ELR (cell line): ENCODE measurements at places on chromosomes 1 and 21.
A peak's percentile ranks its signal among the peaks of the same experiment; 100 is the strongest.

GRCh38 chr1:34763142-34763781, 3.7 kb downstream of the GJB4 start:
- DNase-seq = peak; percentile 84

- no peak for DNase-seq
Measured at GRCh38 chr1:100438789-100439188, 86.5 kb downstream of the CDC14A start.

GRCh38 chr21:46161633-46162592, 6.5 kb upstream of the FTCD start:
- no peak for DNase-seq

DNA sequence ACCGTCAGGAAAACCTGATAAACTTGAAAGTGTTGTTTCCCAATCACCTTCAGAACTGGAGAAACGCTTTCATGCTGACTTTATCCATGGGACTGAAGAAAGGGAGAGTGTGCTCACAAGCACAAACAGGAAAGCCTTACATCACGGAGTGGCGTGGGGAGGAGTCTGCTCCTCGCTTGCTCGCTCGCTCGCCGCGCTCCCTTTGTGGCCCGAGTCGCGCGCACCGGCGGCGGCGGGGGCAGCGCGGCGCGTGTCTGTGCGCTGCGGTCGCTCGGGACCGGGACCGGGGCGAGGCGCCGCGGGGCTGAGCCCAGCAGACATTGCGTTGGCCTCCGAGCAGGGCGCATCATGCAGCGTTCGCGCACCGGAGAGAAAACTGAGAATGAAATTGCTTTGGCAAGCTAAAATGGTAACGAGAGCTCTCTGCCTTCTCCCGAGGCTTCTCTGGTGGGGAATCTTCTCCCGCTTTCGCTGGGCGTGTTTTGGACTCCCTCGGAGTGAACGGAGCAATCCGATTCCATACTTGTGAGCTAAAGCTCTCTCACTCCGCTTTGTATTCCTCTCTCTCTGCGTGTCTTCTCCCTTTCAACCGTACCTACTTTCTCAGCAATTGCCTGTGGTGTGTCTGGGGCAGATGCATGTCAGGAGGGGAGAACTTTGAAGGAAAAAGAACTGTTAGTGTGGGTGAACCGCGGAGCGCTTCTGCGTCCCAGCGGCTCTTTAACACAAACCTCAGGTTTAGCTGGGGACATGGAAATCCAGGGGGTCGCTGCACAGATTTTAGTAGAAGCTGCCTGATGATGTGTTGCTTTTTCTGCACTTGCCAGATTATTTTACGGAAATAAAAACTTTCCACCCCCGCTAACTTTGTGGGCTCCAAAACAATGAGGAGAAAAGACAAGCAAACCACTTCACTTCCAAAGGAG, at the start of gene RGL1:
TSS of gene RGL1 (plus strand) at position 205 of the 926 bp plus-strand sequence. CDS start at position 383, 178 bp downstream.
- peak; percentile 77 for DNase-seq

GRCh38 chr1:23108918-23109533, 59.6 kb downstream of the LUZP1 start:
- DNase-seq = no peak

- peak; percentile 91 for DNase-seq
Measured at GRCh38 chr1:27418326-27419185, 26.1 kb downstream of the GPR3 start.

DNA sequence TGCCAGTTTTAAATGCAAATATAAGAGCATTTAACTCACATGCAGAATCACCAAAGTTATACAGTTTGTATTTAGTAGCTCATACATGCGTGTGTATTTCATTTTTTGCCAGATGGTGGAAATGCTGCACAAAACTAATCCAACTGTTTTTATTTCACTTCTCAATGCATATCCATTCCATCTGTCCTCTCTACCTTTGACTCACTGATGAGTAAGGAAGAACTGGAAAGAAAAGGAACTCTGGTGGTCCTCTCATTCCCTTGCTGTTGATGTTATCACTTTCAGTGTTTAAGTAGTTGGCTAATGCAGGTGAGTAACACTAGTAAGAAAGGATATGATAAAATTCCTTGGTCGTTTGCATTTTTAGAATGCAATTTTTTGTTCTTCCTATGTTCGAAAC, 5.7 kb upstream of the SLC1A7 start:
- DNase-seq = peak; percentile 95

DNA sequence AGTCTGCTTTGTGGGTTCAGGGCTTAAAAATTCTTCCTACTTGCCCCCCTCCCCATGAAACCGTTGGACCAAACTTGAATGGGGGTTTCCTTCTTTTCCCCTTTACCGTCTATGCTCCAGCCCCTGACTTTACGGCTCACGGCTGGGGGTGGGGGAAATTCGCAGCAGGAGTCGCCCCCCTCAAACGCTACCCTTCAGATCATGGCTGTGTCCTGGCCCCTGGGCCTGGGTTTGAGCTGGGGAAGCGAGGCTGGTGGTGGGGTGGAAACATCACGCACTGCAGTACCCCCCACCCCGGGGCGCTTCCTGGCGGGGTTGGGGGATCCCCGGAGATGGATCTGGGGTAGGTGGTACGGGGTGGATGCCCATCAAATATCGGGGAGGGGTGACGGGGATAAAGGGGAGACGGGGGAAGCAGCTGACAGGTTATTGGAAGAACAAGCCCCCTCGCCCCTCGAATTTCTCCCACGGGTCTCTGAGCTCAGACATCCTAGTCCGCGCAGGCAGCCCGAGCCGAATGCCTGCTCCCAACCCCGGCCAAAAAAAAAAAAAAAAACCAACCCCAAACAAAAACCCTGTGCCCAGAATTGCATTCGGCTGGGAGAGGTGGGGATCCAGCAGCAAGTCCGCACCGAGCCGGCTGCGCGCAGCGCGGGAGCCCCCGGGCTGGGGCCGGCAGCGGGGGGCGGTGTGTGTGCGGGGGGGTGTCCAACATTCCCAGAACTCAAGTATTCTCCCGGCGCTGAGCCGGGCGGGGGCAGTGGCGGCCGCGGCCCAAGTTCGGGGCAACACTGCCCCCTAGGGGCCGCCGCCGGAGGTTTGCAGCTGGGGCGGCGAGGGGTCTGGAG, 59.0 kb upstream of the ACOT11 start:
- DNase-seq = peak; percentile 69

DNA sequence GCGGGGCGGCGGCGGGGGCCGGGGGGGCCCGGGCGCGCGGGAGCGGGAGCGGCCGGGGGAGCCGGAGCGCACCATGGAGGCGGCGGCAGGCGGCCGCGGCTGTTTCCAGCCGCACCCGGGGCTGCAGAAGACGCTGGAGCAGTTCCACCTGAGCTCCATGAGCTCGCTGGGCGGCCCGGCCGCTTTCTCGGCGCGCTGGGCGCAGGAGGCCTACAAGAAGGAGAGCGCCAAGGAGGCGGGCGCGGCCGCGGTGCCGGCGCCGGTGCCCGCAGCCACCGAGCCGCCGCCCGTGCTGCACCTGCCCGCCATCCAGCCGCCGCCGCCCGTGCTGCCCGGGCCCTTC, 546 bp downstream of the SKI start:
- peak; percentile 40 for DNase-seq

GRCh38 chr1:218585511-218586184, 240.5 kb downstream of the TGFB2 start:
- peak; percentile 95 for DNase-seq

- DNase-seq = peak; percentile 94
Measured at GRCh38 chr1:159015440-159015909, 5.8 kb downstream of the IFI16 start.

GRCh38 chr21:33696465-33696864, 54.2 kb downstream of the ITSN1 start:
- DNase-seq = no peak

DNA sequence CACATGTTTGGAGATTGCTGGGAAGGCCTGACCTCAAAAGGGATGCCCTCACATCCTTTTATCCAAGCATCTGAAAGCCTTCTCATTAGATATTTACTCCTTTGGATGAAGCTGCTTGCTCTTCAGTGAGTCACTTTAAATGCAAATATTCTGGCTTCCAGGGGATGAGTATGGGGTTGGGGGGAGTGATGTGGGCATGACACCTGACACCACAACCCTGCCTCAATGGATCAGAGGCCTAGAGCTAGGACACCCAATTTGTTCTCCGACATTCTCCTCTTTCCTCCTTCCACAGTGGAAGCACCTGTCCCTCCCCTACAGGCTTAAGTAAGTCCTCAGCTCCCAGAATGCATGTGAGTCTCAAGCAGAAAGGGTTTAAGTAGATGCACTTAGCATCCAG, 238.3 kb downstream of the OMA1 start:
- DNase-seq = no peak

GRCh38 chr1:115545096-115545720, 96.6 kb upstream of the VANGL1 start:
- DNase-seq = peak; percentile 18

DNA sequence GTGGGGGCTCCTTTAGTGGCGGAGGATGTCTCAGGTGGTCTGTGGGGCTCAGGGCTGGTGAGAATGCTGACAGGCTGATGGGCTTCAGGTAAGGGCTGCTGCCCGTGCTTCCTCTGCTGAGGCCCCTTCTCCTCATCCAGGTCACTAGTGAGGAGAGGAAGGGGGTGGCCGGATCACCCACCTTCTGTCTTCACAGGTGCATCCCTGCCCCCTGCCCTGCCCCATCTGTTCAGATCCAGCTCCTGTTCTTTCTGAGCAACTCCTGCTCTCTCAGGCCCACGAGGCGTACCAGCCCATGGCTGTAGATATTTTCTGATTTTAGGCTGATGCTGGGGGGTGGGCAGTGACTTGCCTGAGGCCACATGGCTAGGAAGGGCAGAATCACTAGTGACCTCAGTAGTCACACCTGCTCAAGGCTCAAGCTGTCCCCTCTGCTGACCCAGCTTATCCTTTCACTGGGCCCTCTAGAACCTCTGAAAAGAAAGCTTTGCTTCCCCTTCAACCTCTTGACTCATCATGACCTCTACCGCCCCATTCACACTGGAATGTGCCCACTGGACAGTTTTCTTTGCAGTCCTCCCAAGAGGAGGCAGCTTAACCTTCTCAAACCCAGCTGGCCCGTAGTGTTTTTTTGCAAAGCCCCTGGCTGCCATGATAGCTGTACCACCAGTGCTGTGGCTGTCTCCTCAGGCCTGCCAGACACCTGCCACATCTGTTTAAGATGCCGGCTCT, 14.8 kb downstream of the DCST2 start:
- peak; percentile 69 for DNase-seq

DNA sequence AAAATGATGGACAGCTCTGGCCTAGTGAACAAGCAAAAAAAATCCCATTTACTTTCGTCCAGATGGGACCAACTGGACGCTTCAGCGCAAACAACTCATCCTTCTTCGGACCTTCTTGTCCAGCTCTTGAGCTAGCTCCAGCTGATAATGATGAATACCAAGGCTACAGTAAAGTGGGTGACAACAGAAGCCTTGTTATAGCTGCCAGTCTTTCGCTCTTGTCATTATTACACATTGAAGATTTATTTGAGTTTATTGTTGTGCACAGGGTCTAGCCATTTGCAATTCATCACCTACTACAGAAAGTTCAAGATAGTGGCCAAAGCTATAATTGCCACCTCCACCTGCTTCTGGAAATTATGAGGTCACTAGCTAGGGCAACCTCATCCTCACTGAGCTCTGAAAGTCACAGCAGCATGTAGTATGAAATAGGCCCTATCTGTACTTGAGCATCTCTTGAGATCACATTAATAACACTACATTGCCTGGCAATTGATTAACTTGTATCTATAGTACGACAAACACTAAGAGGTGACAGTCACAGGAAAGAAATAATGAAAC, 76.9 kb downstream of the GPATCH2 start:
- no peak for DNase-seq

GRCh38 chr1:67771749-67772148, 61.5 kb downstream of the GNG12 start:
- no peak for DNase-seq

GRCh38 chr21:46489800-46490199, 31.1 kb downstream of the DIP2A start:
- DNase-seq = no peak

- no peak for DNase-seq
Measured at GRCh38 chr1:1760345-1760650, 18.0 kb downstream of the NADK start.

- DNase-seq = no peak
Measured at GRCh38 chr1:51463561-51463960, 55.5 kb downstream of the EPS15 start.

GRCh38 chr21:28754862-28755261, 237.8 kb downstream of the LTN1 start:
- no peak for DNase-seq
